ENCODE measurements at places on chromosomes 2 and 18.

- no peak for DNase-seq
Measured at GRCh38 chr2:133193544-133194361, 374.5 kb downstream of the NCKAP5 start.

- DNase-seq: peak; percentile 12
Measured at GRCh38 chr2:64374686-64375085, 79.3 kb upstream of the LGALSL start.

DNA sequence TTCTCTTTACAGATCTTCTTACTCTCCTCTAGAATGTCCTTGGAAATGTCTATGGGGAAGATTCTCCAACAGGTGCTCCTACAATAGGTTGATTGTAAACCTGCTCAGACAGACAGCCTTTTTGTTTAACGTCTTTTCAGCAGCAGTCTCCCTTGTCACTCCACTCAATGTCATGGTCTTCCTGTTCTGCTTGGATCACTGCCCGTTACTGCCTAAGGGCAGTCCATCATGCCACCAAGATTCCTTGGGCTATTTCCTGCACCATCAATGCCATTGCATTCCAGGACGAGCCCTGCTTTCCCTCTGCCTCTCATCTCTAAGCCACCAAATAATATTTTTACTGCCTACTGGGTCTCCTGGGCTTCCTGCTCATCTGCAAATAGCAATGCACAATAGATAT lies 97.4 kb upstream of the GALNT5 start:
- no peak for DNase-seq

DNA sequence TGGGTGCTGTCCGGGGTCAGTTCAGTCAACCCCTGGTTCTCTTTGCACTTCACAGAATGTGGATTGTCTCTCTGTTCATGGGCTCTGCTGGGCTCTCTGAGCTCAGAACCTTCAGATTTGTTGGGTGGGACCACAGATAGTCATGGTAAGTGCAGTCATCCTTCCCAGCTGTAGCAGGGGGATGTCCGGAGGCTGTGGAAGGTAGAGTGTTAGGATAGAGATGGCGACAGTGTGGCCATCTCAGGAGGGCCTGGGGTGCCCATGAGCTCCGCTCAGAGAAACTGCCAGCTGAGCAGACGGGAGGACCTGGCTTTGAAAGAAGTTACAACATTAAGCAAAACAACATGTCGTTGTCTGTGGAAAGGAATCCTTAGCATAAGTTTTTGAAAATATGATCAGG lies 149.8 kb downstream of the FAM210A start:
- no peak for DNase-seq

DNA sequence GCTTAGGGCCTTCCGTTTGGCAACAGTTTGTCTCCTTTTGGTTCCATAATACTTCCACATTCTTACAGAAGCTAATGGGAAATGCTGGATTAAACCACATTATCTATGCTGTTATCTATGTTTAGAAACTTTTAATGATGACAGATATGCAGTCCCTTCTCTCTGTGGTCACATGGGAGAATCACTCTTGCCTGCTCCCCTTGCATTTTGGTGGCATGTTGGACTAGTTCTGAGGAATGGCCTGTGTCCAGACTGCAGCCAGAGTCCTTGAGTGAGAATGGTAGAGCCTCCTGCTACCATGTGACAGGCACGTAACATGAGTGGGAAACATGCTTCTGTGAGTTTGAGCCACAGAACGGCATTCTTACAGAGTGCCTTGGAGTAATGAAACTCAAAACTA lies 19.2 kb downstream of the SPTBN1 start:
- no peak for DNase-seq

DNA sequence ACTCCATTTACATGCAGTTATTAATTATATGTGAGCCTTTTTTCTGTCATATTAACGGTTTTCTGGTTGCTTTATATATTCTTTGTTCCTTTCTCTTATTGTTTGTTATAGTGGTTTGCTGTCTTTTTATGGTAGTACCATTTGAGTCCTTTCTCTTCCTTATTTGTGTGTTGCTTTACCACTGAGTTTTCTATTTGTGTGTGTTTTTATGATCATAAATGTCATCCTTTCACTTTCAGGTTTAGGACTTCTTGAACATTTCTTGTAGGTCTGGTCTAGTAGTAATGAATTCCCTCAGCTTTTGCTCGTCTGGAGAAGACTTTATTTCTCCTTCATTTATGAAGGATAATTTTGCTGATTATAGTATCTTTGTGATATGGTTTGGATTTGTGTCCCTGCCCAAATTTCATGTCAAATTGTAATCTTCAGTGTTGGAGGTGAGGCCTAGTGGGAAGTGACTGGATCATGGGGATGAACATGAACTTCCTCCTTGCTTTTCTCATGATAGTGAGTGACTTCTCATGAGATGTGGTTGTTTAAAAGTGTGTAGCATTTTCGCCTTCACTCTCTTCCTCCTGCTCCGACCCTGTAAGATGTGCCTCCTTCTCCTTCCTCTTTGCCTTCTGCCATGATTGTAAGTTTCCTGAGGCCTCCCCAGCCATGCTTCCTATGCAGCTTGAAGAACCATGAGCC lies 11.5 kb downstream of the GCC2 start:
- no peak for DNase-seq

DNA sequence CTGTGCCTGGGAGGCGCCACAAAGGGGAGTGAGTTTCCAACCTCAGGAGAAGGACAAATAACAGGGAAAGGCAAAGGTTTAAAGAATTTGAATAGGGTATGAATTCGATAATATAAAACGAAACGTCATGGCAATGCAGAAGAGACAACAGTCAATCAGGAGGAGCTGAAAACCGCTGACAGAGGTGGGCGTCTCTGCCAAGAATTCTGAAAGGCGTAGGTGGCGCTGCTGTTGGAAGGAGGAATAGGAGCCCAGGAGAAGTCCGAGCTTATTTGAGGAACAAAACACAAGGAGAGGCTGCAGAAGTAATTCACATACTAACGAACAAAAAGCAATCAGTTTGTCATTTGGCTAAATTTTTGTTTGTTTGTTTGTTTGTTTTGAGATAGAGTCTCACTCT lies 485.8 kb upstream of the POU3F3 start:
- no peak for DNase-seq

GRCh38 chr2:96344011-96344410 lies 8.4 kb downstream of the NCAPH start:
- DNase-seq: no peak

- DNase-seq: no peak
Measured at GRCh38 chr2:43169099-43169945, 57.1 kb downstream of the ZFP36L2 start.

DNA sequence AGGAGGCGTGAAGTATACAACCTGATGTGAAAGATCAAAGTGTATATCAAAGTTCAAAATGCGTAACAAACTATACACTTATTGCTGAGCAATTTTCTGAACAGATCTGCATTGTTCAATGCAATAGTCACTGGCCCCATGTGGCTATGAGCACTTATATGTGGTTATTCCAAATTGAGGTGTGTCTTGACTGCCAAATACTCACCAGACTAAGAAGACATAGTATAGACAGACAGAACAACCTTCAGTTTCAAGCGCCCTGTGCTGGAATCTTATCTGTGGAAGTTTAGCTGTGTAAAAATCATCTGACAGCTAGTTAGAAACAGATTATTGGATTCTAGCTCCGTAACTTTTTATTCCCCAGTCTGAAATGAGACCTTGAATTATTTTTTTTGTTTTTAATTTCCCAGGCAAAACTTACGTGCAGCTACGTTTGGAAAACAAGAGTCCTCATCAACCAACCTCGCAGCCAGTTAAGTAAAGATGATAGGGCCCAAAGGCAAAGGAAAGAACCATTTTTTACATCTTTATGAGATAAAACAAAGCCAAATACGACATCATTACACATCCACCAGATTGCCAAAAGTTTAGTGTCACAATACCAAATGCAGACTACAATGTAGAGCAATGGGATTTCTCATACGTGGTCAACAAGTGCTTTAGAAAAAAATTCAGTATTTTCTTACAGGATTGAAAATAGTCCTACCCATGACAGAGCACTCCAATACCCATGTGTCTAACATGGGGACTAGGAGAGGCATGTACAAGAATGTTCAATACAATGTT lies 37.2 kb downstream of the MBOAT2 start:
- DNase-seq: no peak

DNA sequence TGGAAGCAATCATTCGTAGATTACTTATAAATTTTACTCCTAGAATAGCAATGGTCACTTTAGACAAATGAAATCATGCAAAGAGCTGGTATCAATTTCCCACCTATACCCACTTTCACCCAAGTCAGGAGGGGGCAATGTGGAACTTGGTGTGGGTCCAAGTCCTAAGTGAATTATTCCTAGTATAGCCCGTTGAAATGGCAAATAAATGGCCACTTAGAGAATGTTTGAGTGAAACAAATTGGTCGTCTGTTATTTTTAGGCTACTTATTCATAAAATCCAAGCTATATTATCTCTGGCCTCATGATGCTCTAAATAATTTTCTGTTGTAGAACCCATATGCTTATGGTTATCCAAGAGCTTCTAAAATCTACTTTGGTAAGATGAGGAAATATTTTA lies 98.1 kb downstream of the MYO3B start:
- no peak for DNase-seq

- no peak for DNase-seq
Measured at GRCh38 chr2:207040696-207041095, 101.4 kb downstream of the CPO start.

DNA sequence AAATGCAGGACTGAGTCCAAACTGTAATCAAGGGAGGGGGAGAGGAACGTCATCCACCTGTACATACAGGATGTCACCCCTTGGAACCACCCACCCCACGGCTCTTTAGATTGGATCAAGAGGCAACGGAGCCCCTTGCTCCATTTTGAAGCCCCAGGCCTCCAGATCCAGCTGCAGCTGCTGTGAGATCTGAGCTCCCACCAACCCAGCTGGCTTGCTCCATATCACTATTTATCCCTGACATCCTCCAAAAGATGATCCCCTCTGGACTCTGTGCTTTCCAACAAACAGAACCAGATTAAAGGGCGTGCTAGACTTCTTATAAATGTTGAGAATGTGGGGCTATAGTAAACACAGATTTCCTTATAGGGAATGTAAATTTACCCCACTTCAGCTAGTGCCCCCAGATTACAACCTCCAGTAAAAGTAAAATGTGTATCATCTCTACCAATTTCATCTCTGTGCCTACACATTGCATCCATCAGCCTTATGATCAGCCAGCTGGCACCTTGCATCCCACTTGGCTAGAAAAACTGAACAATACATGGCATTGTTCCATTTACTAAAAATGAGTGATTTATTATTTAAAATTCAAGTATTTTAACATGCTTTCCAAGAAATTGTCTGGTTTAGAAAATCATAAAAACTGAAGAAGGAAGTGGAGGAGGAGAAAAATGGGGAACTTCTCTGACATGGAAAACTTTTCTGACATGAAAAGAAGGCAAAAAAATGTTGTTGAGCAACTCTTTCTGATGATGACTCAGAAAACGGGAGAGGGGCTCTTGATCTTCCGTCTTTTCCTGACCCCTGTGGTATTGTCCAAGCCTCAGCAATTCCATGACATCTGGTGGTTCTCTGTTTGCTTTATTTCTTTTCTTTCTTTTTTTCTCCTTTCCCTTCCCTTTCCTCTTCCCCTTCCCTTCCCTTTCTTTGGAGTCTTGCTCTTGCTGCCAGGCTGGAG lies 262.6 kb upstream of the THUMPD2 start:
- DNase-seq: peak; percentile 65

DNA sequence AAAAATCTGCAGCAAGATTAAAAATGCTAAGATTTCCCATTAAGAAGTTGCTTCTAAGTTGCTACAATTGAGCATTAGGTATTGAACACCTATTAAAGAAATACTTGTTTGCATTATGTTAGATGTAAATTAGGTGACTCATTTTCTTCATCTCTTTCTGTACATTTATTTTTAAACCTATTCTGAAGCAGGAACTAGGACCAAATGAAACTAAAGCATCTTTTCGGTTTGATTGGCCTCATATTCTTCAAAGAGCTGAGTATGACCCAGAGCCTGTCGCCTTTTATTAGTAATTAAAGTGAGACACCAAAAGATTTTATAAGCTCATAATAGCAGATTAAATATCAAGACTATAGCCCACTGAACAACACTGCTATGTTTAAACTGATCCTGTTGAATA lies 83.4 kb upstream of the ZEB2 start:
- no peak for DNase-seq

- no peak for DNase-seq
Measured at GRCh38 chr2:217834744-217835513, 167.9 kb downstream of the TNS1 start.

All from hindlimb muscle (tissue), 1 donor.